Brain (organoid and tissue), 16 donors: ENCODE measurements at places on chromosomes 6 and 20. TPM values are rescaled to one million over a fixed set of nuclear protein-coding genes. Genes with fewer than 3 reads are reported as not detected.

The GNMT gene
- 0.32 TPM for polyA plus RNA-seq

The CLPSL2 gene
- polyA plus RNA-seq: 2.3 TPM

The CALHM5 gene
- polyA plus RNA-seq: 0.20 TPM

The KCNK16 gene
- 57.1 TPM for polyA plus RNA-seq

The CSNK2A1 gene
- polyA plus RNA-seq: 120 TPM
